Stimulated activated memory B cell treated with anti-CD40 and anti-IgM and Interleukin-4, amounts not matched to agents 10 μg/mL and 1 μg/mL and 100 μg/mL, for 72 hours (primary cell): ENCODE measurements at places on chromosomes 5 and 9.
A peak's percentile ranks its signal among the peaks of the same experiment; 100 is the strongest.

GRCh38 chr9:131289301-131290035, at the start of gene PLPP7:
Gene PLPP7, plus strand, starts transcription at chr9:131289723. Its CDS starts 275 bp downstream, at chr9:131289998.
- peak; percentile 60 for ATAC-seq

- ATAC-seq = peak; percentile 77
Measured at GRCh38 chr5:177111720-177112394, 21.7 kb upstream of the NSD1 start.

- no peak for ATAC-seq
Measured at GRCh38 chr5:180470361-180470760, 23.8 kb upstream of the CNOT6 start.

GRCh38 chr5:176810687-176811501, 535 bp downstream of the UNC5A start:
- no peak for ATAC-seq

DNA sequence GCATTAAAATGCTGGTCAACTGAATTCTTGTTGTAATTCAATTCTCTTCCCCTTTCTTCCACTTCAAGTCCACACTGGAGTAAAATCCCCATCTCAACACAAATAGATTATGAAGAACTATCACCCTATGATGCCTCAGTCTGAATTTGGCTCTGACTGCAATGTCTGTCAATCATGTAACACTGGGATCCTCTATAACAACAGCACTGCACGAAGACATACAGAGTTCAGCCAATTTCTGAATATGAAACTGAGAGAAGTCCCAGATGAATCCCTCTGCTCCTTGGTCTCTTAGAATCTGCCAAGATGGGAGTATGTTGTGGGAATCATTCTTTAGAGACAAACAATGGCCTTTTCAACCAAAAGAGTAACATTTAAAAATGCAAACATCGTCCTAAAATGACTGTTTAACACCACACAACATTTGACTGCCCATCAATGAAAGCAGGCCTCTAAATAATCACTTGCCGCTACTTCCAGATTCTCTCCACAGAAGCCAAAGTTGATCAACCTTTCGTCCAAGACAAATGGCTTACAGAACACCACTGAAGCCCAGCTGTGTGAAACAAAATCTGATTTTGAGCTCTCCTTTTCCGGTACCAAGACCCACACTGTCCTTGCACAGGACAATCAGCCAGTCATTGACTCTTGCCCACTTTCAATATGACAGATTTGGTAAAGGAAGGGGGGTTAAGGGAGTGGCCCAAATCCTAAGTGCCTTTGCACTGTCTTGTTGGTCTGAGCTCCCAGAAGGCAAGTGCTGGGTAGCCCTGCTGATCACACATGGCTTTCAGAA, 258.0 kb downstream of the EBF1 start:
- ATAC-seq = peak; percentile 61

DNA sequence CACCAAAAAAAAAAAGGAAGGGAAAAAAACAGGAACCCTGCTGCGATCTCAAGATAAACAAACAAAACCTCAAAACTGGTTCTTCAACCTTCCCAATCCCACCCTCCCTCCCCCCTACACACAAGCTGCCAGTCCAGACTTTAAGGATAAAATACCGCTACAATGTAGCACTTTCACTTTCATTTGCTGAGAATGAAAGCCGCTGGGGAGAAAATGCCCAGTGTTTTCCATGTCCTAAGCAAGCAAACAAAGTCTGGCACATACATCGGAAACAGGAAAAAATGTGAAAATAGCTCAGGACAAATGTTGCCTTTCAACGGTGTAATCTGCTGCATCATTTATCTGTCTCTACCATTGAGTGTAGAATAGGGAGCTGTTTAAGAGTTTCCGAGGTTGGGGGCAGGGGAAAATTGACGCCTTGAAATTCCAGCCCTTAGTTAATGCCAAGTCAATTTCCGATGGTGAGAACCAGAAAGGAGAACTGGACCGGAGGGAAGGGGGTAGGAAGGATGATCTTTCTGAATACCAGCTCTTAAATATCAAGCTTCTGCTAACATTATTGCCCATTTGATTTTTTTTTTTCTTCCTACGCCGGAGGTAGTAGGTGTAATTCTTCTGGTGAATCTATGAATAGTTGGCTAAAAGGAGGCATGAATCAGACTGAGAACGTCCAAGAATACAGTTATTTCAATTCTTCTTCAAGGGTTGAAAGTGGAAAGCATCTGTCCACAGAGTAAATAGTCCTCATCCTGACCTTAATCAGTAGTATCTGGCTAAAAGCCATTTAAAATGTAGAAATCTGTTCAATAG, 1.2 kb upstream of the ADAMTS6 start:
- no peak for ATAC-seq

DNA sequence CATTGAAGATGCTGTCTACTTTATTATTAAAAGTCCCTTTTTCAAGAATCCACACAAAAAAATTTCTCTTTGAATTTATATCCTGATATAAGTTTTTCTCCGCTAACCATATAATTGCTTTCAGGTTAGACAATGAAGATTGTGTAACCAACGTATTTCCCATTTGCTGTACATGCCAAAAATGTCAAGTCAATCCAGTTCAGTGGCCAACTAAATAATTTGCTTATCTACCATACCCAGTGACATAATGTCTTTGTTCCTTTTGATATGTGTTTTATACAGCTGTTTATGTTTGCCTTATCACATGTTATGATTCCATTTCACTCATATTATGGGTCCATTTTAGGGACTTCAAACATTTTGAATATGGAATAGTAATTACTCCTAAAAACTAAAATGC, 349.9 kb downstream of the EFNA5 start:
- no peak for ATAC-seq

GRCh38 chr5:33817301-33817700, 74.5 kb downstream of the ADAMTS12 start:
- ATAC-seq = no peak

- ATAC-seq = no peak
Measured at GRCh38 chr9:73402081-73403028, 250.7 kb downstream of the ANXA1 start.

GRCh38 chr5:411728-412127, 31.2 kb upstream of the EXOC3 start:
- no peak for ATAC-seq

GRCh38 chr9:1231998-1232919, 182.1 kb downstream of the DMRT2 start:
- no peak for ATAC-seq

DNA sequence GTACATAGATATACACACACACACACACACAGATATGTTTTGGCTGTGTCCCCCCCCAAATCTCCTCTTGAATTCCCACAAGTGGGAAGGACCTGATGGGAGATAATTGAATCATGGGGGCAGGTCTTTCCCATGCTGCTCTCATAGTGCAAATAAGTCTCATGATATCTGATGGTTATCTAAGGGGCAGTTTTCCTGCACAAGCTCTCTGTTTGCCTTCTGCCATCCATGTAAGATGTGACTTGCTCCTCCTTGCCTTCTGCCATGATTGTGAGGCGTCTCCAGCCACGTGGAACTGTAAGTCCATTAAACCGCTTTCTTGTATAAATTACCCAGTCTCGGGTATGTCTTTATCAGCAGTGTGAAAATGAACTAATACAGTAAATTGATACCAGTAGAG, 15.9 kb upstream of the ALDOB start:
- no peak for ATAC-seq

- ATAC-seq = no peak
Measured at GRCh38 chr9:122134822-122135528, 24.6 kb downstream of the NDUFA8 start.

- no peak for ATAC-seq
Measured at GRCh38 chr5:54669285-54669684, 151.7 kb downstream of the SNX18 start.

- ATAC-seq = no peak
Measured at GRCh38 chr9:13427587-13427986, 148.1 kb upstream of the MPDZ start.

GRCh38 chr5:129111351-129111750, 16.8 kb downstream of the ISOC1 start:
- ATAC-seq = no peak

GRCh38 chr9:110978516-110978915, 59.8 kb downstream of the LPAR1 start:
- no peak for ATAC-seq

DNA sequence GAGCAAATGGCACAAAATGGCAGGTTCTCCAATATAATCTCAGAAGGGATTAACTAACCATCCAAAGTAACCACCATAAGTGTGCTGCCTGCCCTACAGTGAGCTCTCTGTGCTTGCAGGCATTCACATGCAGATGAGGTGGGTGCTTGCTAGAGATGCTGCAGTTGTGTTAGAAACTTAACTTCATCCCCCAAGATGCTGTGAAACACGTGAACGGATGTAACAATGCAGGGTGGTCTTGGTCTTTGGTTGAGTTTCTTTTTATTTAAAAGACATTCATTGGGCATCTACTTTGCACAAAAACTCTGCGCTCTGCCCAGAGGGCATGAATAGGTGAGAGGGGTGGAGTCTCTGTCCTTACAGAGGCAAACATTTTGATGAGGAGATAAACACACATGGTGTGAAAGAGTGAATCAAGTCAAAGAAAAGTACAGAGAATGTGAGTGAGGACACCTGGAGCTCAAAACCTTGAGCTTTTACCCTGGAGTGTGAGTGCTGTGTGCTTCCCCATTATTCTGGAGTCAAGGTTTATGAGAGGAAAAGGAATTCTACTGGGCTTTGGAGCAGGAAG, 143.9 kb upstream of the DAP start:
- no peak for ATAC-seq

GRCh38 chr9:114038724-114039313, 39.3 kb downstream of the AMBP start:
- no peak for ATAC-seq

DNA sequence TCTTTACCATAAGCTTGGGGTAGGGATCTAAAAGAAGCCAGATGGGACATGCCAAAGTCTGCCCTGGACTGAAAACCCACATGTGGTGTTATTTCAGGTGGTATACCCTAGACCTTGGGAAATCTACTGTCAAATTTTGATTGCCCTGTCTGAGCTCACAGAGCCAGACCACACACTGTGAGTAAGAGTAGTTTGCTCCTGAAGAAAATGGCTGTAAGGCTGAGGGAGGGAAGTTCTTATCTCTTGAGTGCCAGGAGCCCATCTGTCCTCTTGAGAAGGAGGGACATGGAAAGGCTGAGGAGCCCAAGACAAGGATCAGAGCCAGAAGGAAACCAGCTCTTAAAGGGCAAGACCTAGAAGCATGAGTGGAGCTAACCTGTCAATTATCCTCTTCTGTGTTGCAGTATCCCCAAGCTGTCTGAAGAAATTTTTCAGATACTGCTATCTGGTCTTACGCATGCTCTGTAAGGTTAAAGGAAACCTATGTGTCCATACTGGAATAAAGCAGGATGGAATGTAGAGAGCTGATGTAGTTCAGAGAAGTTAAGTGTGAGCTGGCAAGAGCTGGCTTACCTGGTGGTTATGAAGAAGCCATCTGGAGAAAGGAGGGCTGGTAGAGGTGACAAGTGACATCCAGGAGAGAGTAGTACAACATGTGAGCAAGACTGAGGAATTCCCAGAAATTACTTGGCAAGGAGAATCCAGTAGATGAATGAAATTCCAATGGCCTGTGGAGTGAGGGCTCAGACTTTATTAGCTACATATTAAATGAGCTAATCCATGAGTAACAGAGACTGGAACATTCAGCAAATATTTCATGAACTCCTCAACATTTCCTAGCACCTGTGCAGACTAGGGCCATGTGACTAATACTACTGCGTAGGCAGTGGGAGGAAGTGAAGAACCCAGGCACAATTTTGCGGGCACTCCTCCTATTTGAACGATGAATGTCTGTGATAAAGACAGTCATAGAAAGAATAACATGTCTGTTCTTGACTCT, 389.1 kb upstream of the KIF2A start:
- ATAC-seq = no peak

DNA sequence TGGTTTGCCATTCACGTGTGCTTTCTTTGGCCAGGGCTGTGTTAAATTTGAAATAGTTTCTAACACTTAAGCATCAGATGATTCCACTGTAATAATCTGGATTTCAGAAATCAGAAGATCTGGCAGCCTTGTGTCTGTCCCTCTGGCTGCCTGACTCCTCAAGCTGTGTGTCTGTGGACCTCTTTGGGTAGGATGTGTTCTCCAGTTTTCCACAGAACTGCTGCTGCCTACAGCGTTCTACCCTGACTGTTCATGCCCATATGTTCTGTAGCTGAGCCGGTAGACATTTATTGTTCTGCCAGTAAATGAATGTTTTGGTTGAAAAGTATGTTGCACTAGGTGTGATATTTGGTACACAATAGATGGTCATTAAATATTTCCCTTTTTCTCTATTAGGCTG, 81.3 kb downstream of the SH3GL2 start:
- no peak for ATAC-seq

- no peak for ATAC-seq
Measured at GRCh38 chr5:139488260-139488659, 5.7 kb upstream of the STING1 start.

DNA sequence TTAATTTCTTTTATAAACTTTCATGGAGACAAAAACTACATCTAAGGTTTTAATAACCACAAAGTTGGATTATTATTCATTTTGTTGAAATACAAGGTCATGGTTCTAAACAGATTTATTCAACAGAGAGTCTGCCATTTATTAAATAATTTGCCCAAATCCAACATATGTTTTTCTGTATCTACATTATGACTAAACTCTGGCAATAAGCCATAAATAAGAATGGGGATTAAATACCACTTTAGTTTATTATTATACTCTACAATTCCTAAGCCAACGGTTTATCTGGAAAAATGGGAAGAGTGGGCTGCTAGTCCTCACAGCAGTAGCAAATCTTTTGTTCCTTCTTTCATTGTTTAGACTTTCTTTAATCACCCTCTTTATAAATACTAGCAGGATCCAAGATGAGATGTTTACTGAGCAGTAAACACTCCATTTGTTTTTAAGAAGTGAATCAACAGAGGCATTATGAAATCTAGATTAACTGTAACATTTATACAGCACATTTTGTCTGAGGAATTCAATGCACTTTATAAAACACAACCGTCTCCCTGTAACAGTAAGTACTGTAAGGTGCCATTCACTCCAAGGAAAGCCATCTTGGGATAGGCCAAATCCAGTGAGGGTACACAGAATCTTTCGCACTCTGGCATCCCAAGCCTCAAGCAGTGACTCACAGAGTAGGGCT, 89.7 kb downstream of the DROSHA start:
- ATAC-seq = no peak

- ATAC-seq = no peak
Measured at GRCh38 chr9:133632806-133633680, 3.1 kb upstream of the DBH start.

DNA sequence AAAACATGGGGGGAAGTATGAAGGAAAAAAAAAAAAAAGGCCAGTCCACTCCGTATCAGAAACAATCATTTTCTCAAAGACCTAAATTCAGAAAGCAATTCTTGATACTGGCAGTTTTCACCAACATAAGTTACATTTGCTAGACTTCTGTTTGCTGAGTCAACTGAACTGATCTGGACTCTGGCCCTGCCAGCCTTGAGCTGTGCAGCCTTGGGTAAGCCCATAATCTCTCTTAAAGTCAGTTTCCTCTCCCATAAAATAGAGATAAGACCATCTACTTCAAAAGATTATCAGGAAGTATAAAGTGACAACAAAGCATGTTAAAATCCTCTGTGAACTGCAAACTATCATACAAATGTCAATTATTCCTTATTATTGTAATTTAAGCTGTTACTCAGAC, 106.8 kb downstream of the MAPKAP1 start:
- no peak for ATAC-seq

- ATAC-seq = no peak
Measured at GRCh38 chr5:57626703-57627102, 144.1 kb upstream of the ACTBL2 start.
